Stimulated activated CD8-positive, alpha-beta memory T cell treated with anti-CD3 and anti-CD28 coated beads, Interleukin-15, amount 100 ng/mL, for 48 hours (primary cell): ENCODE measurements at places on chromosomes 2 and 18.

- no peak for DNase-seq
Measured at GRCh38 chr2:178478130-178478438, 316 bp downstream of the FKBP7 start.

- no peak for DNase-seq
Measured at GRCh38 chr18:57715671-57716070, 87.4 kb downstream of the ATP8B1 start.

DNA sequence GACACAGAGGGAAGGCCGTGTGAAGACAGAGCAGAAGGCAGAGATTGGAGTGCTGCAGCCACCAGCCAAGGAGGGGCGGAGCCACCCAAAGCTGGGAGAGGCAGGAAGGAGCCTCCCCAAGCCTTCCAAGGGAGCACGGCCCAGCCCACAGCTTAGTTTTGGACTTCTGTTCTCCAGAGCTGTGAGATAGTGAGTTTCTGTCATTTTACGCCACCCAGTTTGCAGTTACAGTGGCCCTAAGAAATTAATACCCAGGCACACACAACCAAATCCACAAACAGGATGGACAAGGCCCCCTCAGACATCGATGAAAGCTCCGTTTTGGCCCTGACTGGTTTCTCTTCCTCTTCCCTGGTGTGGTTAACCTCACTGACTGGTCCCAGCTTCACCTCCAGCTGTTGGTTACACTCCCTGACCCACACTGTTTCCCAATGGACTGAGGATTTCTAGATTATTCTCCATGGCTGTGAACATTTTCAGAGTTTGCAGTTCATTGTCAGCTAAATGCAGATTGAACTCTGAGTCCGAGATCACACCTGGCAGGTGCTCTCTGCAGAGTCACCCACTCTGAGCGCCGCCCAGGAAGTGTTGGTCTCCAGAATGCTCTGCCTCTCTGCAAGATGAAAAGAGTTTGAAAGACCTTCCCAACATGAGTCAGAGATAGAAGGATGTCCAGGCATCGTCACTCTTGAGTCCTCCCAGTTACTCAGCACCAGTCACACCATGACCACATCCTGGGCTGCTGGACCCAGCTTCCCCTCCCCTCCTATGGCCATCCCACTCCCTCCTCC, 100.2 kb downstream of the TWIST2 start:
- no peak for DNase-seq

GRCh38 chr18:28398471-28398870, 221.5 kb upstream of the CDH2 start:
- DNase-seq = no peak

DNA sequence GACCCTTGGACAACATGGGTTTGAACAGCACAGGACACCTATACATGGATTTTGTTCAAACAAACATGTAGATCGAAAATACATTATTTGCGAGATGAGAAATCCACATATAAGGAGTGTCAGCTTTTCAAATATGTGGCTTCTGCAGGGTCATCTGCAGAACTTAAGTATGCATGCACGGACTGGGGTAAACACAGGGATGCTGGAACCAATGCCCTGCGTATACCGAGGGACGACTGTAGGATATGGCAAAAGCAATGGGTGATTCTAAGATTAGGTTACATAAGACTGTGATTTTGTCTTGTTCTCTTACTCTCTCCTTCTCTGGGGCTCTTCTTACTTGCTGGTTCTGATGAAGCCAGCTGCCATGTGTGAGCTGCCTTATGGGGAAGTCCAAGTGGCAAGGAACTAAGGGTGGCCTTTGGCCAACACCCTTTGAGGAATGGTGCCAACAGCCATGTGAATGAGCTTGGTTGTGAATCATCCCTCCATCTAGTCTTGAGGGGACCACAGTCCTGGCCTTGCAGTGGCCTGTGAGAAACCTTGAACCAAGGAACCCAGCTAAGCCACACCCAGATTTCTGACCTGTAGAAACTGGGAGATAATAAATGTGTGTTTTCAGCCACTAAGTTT, 66.5 kb downstream of the EVA1A start:
- DNase-seq = no peak

DNA sequence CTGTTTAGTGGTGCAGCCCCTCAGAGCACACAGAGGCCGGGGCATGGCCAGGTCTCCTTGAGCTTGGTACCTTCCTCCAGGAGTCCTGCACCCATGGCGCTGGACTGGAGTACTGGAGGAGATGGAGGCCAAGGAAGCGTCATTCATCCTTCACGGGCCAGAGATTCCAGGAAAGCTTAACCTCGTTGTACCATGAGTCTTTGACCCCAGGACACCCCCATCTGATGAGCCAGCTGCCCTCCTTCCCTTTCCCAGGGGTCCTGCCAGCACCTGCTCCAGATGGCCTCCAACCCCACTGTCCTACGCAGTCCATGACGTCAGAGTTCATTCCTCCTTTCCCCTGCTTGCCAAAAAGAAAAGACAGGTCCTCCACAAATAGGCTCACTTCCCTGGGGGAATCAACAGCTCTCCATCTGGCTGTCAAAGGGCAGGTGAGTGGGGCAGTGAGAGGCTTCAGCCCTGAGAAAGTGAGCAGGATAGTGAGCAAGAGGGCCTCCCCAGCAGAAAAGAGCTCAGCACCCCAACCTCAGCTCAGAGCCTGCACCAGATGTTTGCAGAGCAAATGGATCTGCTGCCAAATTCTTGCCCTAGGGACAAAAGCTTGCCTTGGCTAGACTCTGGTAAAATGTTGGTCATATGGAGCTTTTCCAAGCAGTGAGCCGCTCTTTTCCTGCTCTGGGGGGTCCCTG, 4.5 kb upstream of the NPPC start:
- no peak for DNase-seq

- no peak for DNase-seq
Measured at GRCh38 chr2:85702172-85702571, 8.0 kb downstream of the GNLY start.

DNA sequence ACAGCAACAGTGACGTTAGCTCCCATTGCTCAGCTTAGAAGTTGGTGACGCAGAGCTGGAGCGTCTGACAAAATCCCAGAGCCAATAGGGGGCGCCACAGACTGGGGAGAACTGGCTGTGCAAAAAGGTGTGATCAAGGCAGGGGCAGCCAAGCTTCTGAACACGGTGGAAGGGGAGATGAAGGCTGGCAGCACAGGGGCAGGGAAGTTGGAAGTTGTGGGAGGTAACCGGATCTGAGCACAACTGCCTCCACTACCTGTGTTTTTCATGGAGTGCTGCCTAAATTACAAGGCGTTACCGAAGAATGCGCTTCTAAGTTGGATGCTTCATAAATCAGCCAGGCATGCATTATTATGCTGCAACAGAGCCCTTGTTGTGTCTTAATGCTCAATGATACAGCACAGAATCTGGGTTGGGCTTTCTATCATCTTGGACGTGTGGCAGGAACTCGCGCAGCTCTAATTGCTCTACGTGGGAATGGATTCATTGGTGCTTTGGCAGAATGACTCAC, 370.0 kb downstream of the SLC4A3 start:
- peak; percentile 0 for DNase-seq

DNA sequence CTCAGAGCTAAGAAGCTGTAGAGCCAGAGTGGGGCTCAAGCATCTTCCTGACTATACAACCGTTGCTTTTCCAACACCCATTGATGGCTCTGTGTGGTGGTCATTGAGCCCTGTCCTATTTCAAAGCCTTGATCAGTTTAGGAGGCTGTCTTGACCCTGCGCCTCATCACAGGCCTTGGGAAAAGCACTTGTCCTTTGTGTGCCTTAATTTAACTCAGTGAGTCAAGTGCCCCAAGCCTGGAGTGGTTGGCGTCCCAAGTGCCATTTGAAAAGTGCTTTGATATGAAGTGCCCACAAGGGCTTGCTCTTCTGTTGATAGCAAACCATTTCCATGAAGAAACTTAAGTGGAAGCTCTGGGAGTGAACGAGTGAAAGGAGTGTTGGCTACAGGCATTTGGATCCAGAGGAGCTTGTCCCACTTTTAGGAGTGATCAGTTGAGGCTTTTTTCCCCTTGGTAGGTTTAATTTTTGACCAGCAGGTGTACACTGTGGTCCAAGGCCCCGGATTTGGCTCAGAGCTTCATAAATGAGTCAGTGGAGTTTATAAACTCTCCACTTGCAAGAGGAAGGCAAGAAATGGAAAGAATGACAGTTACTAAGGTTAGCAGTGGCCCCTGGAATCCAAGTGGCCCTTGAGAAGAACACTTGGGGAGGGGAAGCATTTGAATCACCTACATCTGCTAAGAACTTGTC, 50.3 kb downstream of the ACTR2 start:
- no peak for DNase-seq

DNA sequence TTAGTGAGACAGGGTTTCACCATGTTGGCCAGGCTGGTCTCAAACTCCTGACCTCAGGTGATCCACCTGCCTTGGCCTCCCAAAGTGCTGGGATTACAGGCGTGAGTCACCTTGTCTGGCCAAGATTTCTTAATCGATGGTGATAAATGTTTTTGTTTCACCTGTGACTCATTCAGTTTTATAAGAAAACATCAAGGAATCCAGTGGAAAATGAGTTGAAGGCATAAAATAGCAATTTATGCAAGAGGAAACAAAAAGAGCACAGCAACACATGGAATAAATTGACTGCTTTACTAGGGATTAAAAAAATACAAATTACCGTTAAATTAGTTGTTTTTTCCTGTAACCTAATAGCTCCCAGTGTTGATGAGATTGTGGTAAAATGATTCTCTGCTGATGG, 80.2 kb downstream of the CDK15 start:
- DNase-seq = no peak

DNA sequence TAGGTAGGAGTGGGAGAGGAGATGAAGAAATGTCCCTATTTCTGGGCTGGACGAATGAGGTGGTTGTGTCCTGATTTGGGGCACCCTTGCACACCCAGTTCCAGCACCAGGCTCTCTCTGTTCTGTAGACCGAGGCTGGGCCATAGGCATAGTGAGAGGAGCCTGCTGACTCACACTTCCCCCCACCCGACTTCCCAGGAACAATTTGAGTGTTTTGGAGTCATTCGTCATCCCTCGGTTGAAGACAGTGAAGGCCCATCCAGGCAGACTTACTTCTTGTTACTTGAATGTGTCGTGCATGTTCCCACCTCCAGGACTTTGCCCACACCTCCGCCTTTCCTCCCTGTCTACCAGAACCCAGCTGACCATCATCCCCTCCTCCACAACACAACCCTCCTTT, 179.1 kb downstream of the HAUS1 start:
- DNase-seq = no peak

GRCh38 chr2:15006667-15007066, 374.1 kb downstream of the LRATD1 start:
- DNase-seq = no peak

DNA sequence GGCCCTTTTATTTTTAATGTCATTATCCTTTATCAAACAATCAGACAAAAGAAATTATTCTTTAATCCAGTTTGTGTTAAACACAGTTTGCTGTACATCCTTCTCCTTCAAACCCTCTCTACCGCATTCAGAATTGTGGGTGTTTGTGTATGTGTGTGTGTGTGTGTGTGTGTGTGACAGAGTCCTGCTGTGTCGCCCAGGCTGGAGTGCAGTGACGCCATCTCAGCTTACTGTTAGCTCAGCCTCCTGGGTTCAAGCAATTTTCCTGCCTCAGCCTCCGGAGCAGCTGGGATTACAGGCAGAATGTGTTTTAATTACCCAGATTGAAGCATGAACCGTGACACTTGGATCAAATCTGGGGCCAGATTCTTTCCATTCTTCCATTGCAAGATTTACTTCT, 723.7 kb downstream of the DCDC2C start:
- DNase-seq = no peak

- no peak for DNase-seq
Measured at GRCh38 chr2:200379481-200380090, 73.1 kb downstream of the SPATS2L start.

GRCh38 chr2:197641666-197642065, 33.7 kb downstream of the RFTN2 start:
- DNase-seq = no peak

GRCh38 chr2:185771396-185771795, 32.8 kb downstream of the FSIP2 start:
- DNase-seq = no peak

DNA sequence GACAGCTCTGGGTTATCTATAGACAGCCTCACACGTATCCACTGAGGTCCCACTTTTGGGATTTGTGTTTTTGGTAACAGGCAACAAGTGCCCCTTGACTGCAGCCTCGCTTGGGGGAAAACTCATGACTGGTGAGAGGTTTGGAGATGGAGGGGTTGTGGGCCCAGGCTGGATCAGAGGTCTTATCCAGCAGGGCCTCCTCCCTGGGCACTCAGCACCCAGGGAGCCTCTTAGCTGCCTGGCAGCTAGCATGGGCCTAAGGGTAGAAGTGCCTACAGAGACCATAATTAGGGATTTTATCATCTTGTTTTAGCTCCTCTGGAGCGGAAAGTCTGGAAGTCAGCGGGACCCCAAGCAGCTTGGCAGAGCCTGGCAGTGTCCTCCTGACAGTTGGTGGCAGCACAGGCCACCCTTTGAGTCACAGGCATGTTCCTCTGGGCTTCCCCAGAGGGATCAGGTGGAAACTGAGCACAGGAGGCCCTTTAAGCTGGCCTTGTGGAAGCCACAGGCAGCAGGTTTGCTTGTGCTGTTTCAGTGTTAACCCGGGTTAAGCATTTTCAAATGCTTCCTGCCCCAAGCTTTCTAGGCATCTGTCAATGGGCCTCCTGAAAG, 143.1 kb downstream of the KCTD1 start:
- DNase-seq = no peak

- DNase-seq = no peak
Measured at GRCh38 chr2:174012347-174013314, 47.5 kb upstream of the SP3 start.

DNA sequence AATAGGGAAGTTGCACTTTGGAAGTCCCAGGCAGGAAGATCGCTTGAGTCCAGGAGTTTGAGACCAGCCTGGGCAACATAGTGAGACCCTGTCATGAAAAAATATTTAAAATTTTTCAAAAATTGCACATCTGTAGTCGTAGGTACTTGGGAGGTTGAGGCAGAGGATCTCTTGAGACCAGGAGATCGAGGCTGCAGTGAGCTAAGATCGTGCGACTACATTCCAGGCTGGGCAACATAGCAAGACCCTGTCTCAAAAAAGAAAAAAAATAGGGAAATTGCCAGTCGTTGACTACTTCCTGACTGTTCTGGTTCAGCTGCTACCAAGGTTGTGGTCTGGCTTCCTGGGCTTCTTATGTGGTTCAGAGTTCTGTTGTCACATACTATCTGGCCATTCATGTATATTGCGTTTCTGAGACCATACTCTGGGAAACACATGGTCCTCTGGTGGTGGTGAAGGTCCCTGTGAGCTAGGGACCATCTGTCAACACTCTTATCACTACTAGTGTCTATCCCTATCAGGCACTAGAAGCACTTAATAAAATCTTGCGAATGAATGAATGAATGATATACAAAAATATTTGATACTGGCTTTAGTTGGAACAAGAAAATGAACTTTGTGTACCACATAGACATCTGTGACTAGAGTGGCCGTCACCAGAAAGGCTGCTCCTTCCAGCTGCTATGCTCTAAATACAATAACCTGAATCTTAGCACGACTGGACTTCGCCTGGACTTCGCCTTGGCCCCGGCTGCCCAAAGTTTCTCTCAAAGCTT, 861 bp upstream of the KLHL23 start:
- no peak for DNase-seq

- DNase-seq = no peak
Measured at GRCh38 chr2:223314811-223315210, 262.8 kb downstream of the KCNE4 start.
